ENCODE measurements at places on chromosomes 11 and 22.

DNA sequence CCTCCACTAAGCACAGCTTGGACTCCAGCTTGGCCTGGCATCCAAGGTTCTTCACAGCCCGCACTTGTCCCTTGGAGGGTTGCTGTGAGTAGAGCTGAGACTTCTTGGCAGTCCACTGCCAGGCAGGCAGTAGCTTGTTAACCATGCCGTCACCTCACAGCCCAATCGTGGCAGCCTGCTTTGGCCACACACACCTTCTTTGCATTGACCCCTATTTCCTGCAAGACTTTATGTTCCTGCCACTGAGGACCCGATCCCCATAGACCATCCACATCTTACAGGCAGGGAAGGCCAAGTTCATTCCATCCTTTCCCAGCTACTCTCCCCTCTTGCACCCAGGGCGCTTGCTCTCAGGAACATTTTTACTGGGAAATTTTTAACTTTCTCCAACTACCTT, 2.5 kb upstream of the PYGM start:
- no peak overlapping the region for H3K4me3 ChIP-seq
- H3K36me3 ChIP-seq = peaks cover 3% of the 10 kb centered on the region
- H3K27me3 ChIP-seq = no peaks in the 10 kb centered on the region
- no peak for DNase-seq

- no peaks in the 10 kb centered on the region for H3K36me3 ChIP-seq
- peaks cover 9% of the 10 kb centered on the region for H3K4me1 ChIP-seq
- no peaks in the 10 kb centered on the region for H3K27me3 ChIP-seq
- H3K27ac ChIP-seq = no peak overlapping the region
Measured at GRCh38 chr11:61059260-61059752, 43.0 kb upstream of the CD5 start.

GRCh38 chr11:35518766-35519165, 6.7 kb downstream of the PAMR1 start:
- H3K27ac ChIP-seq = no peak overlapping the region
- H3K4me1 ChIP-seq = peaks cover 77% of the 10 kb centered on the region
- H3K27me3 ChIP-seq = no peaks in the 10 kb centered on the region
- DNase-seq = no peak

DNA sequence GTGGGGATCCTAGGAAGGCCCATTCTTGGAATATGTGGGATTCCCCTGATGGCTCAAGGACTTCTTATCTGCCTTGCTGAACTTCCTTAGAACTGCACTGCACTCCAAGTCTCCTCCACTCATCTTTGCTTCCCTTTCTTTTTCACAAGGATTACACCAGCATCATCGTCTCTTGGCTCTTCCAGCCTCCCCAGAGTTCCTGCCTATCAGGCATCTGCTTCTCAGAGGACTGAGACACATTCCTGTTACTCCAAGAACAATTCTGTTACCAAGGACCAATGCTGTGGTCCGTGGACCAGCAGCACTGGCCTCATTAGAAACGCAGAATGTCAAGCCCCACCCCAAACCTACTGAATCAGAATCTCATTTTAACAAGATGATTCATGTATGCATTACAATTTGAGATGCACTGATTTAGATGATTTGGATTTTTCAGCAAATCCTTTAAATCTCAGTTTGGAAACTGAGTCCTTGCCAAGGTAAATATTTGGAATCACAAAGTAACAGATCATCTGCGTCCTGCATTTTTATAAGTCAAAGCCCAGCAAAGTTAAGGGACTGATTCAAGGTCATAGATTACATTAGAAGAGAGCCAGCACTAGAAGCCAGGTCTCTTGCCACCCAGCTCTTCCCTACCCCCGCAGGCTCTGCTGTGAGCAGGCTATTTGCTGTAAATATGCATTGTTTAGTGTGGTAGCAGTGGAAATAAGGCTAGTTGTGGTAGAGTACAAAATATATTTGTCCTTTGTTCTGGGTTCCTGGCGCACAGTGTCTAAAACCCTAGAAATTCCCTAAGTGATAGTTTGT, 110.9 kb downstream of the SWAP70 start:
- H3K4me3 ChIP-seq = no peak overlapping the region
- no peaks in the 10 kb centered on the region for H3K27me3 ChIP-seq
- peaks cover 17% of the 10 kb centered on the region for H3K4me1 ChIP-seq
- DNase-seq = no peak
- no peak overlapping the region for H3K27ac ChIP-seq
- H3K36me3 ChIP-seq = no peaks in the 10 kb centered on the region

- H3K4me3 ChIP-seq = no peak overlapping the region
- DNase-seq = no peak
- no peaks in the 10 kb centered on the region for H3K36me3 ChIP-seq
Measured at GRCh38 chr11:70498171-70498571, 99.8 kb downstream of the CTTN start.

- DNase-seq = no peak
- peaks cover 11% of the 10 kb centered on the region for H3K4me1 ChIP-seq
- peaks cover 55% of the 10 kb centered on the region for H3K27me3 ChIP-seq
- no peaks in the 10 kb centered on the region for H3K36me3 ChIP-seq
- H3K27ac ChIP-seq = no peak overlapping the region
Measured at GRCh38 chr22:46030231-46030880, 53.4 kb upstream of the WNT7B start.

DNA sequence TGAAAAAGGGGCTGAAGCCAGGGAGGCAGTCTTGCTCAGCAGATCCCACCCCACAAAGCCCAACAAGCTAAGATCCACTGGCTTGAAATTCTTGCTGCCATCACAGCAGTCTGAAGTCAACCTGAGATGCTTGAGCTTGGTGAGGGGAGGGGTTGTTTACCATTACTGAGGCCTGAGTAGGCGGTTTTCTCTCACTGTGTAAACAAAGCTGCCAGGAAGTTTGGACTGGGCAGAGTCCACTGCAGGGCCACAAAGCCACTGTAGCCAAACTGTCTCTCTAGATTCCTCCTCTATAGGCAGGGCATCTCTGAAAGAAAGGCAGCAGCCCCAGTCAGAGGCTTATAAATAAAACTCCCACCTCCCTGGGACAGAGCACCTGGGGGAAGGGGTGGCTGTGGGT, 746.1 kb upstream of the LRRC4C start:
- H3K27ac ChIP-seq = no peak overlapping the region
- H3K4me1 ChIP-seq = no peaks in the 10 kb centered on the region
- no peak overlapping the region for H3K4me3 ChIP-seq
- no peaks in the 10 kb centered on the region for H3K27me3 ChIP-seq
- DNase-seq = no peak

GRCh38 chr11:103805688-103806009, 230.8 kb upstream of the DDI1 start:
- no peaks in the 10 kb centered on the region for H3K27me3 ChIP-seq
- DNase-seq = no peak
- no peak overlapping the region for H3K4me3 ChIP-seq
- H3K27ac ChIP-seq = no peak overlapping the region
- no peaks in the 10 kb centered on the region for H3K36me3 ChIP-seq

DNA sequence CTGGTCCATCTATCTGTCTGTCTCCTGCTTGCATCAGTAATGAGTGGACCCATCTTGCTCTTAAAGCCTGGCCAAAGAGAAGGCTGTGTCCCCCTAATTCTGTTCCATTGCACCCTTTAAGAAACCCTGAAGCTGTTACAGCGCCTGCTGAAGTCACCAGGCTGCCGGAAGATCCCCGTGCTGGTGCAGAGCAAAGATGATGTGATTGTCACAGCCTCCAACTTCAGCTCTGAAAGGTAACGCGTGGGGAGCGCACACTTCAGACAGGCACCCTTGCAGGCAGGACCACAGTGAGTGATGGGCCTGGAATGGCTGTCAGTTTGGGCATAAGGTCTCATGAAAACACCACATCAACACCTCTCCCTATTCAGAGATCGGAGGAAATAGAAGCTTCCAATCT, 18.4 kb downstream of the GTPBP1 start:
- no peak overlapping the region for H3K4me3 ChIP-seq
- no peaks in the 10 kb centered on the region for H3K27me3 ChIP-seq
- no peak for DNase-seq
- no peaks in the 10 kb centered on the region for H3K4me1 ChIP-seq
